ENCODE measurements at places on chromosomes 5 and 9.

DNA sequence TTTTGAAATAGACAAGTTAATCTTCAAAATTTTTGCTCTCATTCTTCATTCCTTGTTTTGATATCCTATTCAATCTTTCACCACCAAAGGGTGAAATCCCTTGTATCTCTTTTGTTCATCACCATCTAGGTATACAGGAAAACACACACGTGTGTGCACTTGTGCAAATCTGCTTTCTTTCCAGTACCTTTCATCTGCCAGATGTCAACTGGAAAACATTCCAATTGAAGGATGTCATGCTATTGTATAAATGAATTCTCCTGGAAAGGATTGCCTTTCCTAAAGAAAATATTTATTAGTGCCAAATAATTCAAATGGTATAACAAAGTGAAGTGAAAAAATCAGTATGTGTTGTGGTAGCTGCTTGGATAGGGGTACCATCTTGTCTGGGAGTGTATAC, 123.7 kb downstream of the RANBP17 start:
- DNase-seq = no peak

GRCh38 chr9:122302237-122303093, 37.8 kb downstream of the MRRF start:
- no peak for DNase-seq

DNA sequence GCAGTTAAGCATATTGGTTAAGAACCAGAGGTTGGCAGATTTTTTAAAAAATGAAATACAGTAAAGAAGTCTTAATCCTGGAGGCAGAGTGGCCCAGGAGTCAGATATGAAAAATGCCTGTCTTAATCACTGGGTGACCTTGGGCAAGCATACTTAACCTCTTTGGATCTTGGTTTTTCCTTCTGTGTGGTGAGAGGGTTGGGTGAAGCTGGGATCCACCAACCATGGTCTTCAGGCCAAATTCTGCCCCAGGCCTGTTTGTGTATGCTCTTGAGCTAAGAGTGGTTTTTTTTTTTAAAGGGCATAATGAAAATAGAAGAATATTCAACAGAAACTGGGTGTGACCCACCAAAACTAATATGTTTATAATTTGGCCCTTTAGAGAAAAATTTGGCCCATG, 20.0 kb upstream of the TEX48 start:
- DNase-seq = no peak

DNA sequence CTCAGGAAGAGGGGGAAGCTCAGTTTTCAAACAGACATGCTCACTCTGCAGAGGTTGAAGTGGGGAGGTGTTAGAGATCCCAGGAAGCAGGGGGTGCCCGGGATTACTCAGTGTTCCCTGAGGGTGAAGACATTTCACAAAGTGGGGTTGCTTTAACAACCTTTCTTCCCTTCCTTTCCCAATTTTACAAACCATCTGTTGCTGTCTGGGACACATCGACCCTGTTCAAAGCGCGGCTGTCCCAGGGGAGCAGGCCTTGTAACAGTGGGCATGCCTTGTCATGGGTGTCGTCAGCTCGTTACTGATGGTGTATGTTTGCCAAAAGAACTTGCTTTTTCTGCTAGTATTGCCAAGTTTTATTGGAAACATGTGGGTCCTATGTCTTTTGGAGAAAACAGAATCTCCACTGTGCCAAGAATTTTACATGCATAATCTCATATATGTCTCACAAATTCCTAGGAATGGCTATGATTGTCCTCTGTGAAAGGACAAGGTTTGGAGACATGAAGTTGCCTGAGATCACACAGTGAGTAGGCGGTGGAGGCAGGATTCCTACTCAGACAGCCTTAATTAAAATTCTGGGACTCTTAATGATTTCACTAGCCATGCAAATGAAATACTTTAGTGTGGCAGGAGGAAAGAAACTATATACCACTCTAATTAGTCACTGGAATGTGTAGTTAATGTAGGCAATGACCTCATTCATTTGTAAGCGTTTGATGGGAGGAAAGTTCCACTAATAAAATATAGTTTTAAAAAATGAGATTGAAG, 198.9 kb downstream of the NXNL2 start:
- DNase-seq = peak; percentile 44

- no peak for DNase-seq
Measured at GRCh38 chr9:71608825-71609447, 159.4 kb downstream of the CEMIP2 start.

Measured in umbilical cord (tissue), 2 donors.